ENCODE measurements at places on chromosomes 2 and 18.
A peak's percentile ranks its signal among the peaks of the same experiment; 100 is the strongest.

GRCh38 chr2:70321370-70321769 lies 19.5 kb upstream of the FAM136A start:
- no peak for DNase-seq

GRCh38 chr2:15556311-15556930 lies 4.7 kb downstream of the NBAS start:
- DNase-seq = no peak

DNA sequence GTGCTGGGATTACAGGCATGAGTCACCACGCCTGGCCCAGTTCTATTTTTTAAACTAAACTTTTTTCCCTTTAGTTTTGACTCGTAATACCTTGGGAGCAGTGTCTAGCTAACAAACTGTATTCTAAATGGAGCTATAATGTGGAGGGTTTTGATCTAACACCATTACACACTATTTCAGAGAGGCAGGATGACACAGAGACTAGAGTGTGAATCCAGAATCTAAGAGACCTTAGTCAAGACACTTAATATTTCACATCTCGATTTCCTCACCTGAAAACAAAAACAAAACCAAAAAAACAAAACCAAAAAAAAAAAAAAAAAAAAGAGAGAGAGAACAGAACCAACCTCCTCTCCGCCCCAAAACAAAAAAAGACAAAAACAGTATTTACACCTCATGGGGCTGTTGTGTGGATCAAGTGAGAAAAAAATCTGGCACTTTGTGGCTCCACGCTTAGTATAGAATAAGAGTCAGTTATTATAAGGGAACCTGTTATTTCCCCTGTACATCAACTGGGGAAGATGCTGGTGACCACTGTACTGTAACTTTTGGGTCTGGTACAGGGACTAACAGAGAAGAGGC lies 31.3 kb downstream of the DARS1 start:
- no peak for DNase-seq

GRCh38 chr2:8119782-8120505 lies 561.9 kb upstream of the ID2 start:
- DNase-seq = no peak

DNA sequence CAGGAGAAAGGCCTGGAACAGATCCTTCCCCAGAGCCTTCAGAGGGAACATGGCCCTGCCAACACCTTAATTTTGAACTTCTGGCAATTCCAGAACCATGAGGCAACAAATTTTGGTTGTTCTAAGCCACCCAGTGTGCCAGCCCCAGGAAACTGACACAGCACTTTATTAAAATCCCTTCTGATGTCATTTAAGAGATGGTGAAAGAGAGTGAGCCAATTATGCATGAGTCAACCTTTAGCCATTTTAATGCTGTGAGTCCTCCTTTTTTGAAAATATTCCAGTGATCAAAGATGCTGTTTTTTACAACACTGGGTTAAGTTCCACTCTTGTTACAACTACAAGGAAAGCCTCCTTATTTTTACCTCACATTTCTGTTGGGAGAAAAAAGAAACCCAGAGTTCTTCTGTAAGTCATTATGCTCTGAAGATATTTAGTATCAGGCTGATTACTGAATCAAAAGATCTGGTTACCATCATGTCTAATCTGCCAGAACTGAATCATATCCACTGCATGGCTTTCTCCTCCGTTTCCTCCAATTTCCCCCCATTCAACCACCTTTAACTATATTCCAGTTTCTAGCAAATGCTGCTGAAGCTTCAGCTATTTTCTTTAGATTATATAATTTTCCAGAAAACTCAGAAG lies 235.4 kb downstream of the TXNL1 start:
- no peak for DNase-seq

- no peak for DNase-seq
Measured at GRCh38 chr2:51093016-51093415, 61.1 kb upstream of the NRXN1 start.

GRCh38 chr18:51480407-51481261 lies 283.2 kb upstream of the MEX3C start:
- no peak for DNase-seq

DNA sequence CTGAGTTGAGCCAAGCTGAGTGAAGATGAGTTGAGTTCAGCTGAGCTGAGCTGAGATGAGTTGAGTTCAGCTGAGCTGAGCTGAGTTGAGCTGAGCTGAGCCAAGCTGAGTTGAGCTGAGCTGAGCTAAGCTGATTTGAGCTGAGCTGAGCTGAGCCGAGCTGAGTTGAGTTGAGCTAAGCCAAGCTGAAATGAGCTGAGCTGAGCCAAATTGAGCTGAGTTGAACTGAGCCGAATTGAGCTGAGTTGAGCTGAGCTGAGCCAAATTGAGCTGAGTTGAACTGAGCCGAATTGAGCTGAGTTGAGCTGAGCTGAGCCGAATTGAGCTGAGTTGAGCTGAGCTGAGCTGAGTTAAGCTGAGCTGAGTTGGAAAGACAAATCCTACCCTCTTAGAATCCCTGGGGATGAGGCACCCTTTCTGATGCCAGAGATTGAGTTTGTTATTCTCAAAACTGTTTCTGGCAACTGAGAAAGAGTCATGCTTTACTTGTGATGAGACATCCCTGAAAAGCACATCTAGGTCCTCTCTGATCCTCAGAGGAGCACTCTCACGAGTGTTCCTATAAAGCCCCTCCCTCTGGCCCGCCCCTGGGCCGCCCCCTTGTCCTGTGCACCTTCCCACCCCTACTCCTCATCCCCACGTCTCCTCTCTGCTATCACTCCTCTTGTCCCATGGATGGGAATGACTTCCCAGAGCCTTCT lies 116.5 kb downstream of the MCFD2 start:
- DNase-seq = no peak

GRCh38 chr18:73884868-73885267 lies 262.8 kb downstream of the FBXO15 start:
- no peak for DNase-seq

GRCh38 chr2:236209996-236210395 lies 41.8 kb upstream of the GBX2 start:
- no peak for DNase-seq

DNA sequence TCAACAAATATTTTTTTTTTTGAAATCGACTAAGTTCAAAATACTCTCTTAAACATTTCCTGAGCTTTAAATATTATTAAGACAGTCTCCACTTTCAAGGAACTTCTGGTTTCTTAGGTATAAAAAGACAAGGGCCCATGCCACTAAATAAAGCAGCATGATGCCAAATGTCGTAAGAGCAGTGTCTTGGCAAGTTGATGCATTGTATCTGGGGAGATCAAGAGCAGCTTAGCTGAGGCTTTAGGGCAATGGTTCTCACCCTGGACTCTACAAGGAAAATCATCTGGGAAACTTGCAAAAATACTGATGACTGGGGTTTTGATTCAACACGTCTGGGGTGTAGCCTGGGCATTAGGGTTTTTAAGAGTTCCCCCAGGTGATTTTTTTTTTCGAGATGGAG lies 41.3 kb downstream of the COL4A3 start:
- no peak for DNase-seq

DNA sequence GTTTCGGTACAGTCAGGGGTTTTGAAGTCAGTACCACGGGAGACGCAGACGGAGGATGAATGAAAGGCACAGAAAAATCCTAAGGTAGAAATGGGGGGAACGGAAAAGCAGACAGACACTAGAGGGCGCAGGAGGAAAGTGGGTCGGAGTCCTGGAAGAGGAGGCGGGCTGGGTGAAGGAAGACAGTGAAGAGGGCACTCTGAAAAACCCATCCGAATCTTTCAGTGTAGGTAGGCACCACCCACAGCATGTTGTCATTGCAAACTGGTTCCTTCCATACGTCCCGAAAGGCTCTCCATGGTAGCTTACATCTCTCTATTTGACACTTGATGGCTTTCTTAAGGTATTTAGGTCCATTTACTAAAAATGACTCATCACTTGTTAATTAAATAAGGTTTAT lies 18.5 kb upstream of the ZNF236 start:
- peak; percentile 94 for DNase-seq

GRCh38 chr2:467892-468647 lies 180.2 kb upstream of the ALKAL2 start:
- no peak for DNase-seq

DNA sequence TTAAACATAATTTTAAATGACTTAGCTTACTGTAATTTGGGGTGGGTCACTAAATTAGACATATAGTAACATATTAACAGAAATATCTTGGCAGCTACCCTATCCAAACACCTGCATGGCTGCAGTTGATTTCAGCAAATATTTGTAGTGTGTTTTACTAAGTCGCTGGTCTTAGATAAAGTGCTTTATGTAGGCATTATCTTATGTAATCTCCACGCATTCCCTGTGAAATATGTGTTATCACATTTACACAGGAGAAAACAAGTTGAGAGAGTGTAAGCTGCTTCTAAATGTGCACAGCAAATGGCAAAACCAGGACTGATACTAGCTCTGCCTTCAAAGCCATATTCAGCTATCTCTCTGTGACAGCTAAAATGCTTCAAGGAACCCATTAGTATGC lies 72.0 kb downstream of the NYAP2 start:
- no peak for DNase-seq

- DNase-seq = peak; percentile 51
Measured at GRCh38 chr2:107132070-107132469, 246.1 kb upstream of the ST6GAL2 start.

DNA sequence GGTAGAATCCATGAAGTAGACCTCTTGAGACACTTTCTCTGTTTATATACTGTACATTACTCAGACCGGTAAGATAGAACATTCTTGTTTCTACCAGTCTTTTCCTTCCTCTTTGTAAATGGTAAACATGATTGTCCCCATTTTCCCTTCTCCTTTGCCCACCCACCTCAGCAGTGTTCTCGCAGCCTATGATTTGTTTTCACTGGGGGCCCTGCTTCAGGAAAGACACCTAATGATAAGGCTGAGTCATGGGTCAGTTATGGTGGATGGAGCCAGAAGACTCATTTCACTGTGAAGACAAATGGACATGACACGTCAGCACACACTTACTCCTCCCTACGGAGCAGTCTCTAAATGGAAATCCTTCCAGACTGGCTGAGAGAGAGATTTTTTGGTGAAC lies 23.7 kb downstream of the CENPO start:
- DNase-seq = no peak

DNA sequence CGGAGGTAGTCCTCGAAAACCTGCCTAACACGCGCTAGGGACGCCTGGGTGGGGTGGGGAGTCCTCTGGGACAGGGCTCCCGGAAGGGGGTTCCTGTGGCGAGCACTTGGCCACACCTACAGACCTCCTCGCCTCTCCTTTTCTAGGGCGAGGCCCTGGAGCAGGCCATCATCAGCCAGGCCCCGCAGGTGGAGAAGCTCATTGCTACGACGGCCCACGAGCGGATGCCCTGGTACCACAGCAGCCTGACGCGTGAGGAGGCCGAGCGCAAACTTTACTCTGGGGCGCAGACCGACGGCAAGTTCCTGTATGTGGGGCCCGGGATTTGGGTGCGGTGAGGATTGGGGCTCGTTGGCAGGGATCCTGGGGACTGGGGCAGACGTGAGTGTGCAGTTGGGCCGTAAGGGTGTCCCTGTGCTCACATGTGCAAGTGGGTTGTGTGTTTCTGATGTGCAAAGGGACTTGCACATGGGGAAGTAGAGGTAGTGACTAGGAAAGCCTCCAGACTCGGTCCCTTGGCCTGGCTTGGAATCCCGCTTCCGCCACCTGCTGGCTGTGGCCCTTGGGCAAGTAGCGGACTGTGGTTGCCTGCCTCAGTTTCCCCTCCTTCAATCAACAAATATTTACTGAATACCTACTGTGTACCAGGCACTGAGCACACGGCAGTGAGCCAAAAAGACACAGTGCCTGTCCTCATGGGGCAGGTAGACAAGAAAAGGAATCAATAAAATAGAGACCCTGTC lies 11.7 kb downstream of the ZAP70 start:
- DNase-seq = no peak

GRCh38 chr2:86744152-86744551 lies 24.1 kb downstream of the RMND5A start:
- DNase-seq = no peak

DNA sequence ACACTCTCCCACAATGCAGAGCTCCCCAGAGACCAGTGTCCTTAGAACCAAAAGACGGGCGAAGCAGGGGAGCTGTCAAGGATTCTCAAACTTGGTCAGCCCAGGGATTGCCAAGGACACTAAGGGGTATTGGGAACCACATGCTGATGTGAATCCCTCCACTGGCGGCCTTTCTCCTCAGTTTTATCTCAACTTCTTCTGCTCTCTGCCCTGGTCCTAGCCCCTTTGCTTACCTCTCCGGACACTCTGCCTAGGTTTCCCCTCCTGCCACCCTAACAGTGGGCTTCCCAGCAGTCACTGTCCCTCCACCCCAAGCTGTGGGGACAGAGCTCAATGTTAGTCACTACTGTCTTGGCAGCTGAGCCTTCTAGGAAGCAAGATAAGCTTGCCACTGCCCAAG lies 61.1 kb downstream of the POLR1A start:
- no peak for DNase-seq

Measured in Kasumi-1 (cell line).